ENCODE measurements at places on chromosomes 2 and 18. TPM values are rescaled to one million over a fixed set of nuclear protein-coding genes. Genes with fewer than 3 reads are reported as not detected.

DNA sequence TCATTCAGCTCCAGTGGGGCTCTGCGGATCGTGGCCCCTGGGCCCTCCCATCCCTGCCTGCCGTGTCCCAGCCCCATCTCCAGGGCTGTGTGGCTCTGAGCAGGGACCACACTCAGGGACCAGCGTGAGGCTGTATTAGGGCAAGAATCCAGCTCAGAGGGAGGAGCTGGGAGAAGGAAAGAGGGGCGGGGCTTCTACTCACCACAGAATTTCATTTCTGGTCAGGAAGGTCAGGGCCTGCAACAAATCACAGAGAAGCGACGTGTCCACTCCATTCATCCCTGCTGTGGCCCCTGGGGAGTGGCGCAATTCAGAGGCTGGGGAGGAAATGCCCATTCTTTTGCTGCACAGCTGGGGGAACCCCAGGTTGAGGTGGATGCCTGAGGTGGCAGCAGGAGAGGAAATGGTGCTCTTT is 828 bp downstream of the CIB4 start:
- DNase-seq = peak; percentile 39

Gene CYP27C1
- 0.08 TPM for total RNA-seq

DNA sequence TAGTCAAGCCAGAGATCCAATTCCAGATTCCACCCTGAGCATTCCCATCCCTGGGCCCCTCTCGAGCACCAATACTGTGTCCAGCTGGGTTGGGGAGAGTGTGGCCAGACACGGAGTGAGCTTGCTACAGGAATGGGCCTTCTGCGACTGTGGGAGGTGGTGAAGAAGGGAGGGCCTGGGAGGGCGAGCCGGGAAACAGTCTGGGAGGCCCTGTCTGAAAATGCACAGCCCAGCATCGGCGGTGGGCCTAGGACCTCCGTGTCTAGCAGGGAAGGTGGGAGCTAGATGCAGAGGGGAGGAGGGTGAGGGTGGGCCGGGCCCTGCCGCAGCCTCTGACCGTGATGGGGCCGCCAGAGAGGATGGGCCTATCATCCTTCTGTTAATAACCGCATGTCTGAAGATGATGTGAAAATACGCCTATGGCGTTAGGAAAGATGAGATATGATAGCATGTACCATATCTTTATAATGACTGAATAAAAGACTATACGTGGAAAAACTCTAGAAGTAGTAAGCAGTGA is 1.9 kb upstream of the OTOS start:
- no peak for DNase-seq

Gene AGAP1
- total RNA-seq = 7.0 TPM

Gene SLC4A5
- 0.23 TPM for total RNA-seq

Gene TTC27
- 4.9 TPM for total RNA-seq
